ENCODE measurements at places on chromosomes 1 and 21. TPM values are rescaled to one million over a fixed set of nuclear protein-coding genes. Genes with fewer than 3 reads are reported as not detected.

The AZIN2 gene
- 4.9 TPM for total RNA-seq

The IL20 gene
- not detected for total RNA-seq

DNA sequence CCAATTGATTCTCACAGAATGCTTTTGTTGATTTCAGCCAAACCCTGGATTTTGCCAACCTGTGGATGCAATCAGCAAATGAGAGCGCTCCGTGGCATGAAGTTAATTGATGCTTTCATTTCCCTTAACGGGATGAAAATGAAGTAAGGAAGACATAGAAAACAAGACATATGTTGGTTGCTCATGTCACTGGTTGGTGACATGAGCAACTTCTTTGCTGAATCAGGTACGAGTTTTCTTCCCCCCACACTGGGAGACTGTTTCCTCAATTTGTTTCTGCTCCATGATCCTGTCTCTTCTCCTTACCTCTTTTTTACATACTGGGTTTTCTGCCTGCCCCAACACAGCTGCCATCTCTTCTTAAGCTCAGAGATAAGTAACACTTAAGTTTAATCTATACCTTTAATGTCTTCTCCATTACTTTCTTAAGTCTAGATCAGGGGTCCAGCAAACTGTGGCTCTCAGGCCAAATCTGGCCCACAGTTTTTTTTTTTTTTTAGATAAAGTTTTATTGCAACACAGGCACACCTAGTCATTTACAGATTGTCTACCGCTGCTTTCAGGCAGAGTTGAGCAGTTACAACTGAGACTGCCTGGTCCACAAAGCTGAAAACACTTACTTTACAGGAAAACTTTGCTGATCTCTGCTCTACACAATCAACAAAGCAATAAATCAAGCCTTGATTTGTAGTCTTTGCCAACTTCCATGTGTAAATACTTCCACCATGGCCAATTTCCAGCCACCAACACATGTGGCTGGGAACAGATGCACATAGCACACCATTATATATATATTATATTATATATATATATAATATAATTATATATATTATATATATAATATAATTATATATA lies 13.3 kb downstream of the GPR157 start:
- no peak for DNase-seq
- H3K4me1 ChIP-seq: peaks cover 5% of the 10 kb centered on the region
- H3K27ac ChIP-seq: no peak overlapping the region
- H3K27me3 ChIP-seq: no peaks in the 10 kb centered on the region
- H3K4me3 ChIP-seq: no peak overlapping the region
- H3K36me3 ChIP-seq: no peaks in the 10 kb centered on the region

DNA sequence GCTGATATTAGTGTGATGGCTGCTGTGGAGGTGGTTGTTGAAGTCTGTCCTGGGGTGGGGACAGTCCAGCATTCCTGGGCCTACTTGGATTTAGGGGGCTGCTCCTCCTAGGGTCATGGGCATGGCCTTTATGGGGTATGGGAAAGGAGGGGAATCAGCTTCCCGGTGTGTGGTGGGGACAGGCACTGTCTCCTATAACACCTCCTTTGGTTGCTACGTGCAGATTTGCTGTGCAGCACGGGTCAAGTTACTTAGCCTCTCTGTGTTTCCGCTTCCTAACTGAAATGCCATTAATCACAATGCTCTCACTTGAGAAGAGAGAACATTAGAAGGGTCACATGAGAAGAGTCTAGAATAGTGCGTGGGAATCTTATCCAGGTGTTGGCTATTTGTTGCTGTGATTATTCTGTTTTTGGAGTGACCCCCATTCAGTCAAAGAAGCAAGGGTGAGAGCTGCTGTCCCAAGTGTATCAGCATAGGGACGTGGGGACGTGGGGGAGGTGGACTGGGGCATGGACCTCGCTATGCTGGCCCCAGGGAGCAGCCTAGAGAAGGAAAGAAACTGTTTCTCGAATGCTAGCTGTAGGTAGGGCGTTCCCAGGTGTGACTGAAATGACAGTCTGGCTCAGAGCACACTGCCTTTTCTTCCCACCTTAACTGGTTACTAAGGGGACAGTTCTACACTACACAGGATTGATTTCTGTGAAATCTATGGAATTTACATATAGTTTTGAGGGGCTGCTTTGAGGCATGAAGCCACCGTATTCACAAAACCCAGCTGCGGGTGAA lies 19.9 kb downstream of the SOX13 start:
- no peaks in the 10 kb centered on the region for H3K27me3 ChIP-seq
- DNase-seq: no peak
- no peaks in the 10 kb centered on the region for H3K36me3 ChIP-seq
- H3K4me3 ChIP-seq: no peak overlapping the region
- no peak overlapping the region for H3K27ac ChIP-seq

DNA sequence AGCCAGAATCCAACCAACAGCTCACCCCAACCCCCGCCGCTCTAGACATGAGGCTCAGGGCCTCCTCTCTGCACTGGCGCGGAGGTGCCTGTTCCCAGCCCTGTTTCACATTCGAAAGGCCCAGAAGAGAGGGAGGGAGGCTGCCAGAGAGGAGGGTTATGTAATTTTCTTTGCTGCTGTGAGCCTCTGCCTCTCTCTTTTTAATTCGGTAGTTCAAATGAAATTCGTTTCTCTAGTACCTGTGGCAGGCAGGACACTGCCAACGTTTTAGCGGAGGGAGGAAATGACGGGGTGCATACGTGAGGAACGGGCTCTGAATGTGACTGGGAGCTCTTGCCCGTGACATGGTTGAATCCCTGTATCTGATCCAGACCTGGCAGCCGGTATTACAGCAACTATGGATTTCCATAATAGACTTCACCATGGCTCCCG lies 9.4 kb downstream of the PRDM16 start:
- no peaks in the 10 kb centered on the region for H3K36me3 ChIP-seq
- H3K4me3 ChIP-seq: no peak overlapping the region
- no peak for DNase-seq
- H3K27me3 ChIP-seq: peaks cover 8% of the 10 kb centered on the region

- no peak overlapping the region for H3K4me3 ChIP-seq
- no peak for DNase-seq
- no peak overlapping the region for H3K27ac ChIP-seq
Observed at GRCh38 chr1:32426489-32427255, 32.4 kb upstream of the BSDC1 start.

- H3K4me3 ChIP-seq: no peak overlapping the region
- no peaks in the 10 kb centered on the region for H3K36me3 ChIP-seq
- H3K27ac ChIP-seq: no peak overlapping the region
- DNase-seq: no peak
Observed at GRCh38 chr1:49339043-49339442, 562.4 kb upstream of the BEND5 start.

GRCh38 chr21:32413697-32414578 lies 1.4 kb downstream of the EVA1C start:
- no peak for DNase-seq
- H3K27ac ChIP-seq: peak overlapping the region; percentile 40
- peaks cover 6% of the 10 kb centered on the region for H3K36me3 ChIP-seq
- H3K4me1 ChIP-seq: peaks cover 27% of the 10 kb centered on the region
- no peaks in the 10 kb centered on the region for H3K27me3 ChIP-seq

GRCh38 chr1:100479620-100480338 lies 58.2 kb upstream of the GPR88 start:
- no peaks in the 10 kb centered on the region for H3K27me3 ChIP-seq
- peaks cover 5% of the 10 kb centered on the region for H3K4me1 ChIP-seq
- no peak for DNase-seq
- H3K4me3 ChIP-seq: no peak overlapping the region

All from CD4-positive, alpha-beta T cell (primary cell).